ENCODE measurements at places on chromosomes 7 and 10.

- no peak for DNase-seq
Measured at GRCh38 chr7:2093215-2093842, 139.4 kb downstream of the MAD1L1 start.

DNA sequence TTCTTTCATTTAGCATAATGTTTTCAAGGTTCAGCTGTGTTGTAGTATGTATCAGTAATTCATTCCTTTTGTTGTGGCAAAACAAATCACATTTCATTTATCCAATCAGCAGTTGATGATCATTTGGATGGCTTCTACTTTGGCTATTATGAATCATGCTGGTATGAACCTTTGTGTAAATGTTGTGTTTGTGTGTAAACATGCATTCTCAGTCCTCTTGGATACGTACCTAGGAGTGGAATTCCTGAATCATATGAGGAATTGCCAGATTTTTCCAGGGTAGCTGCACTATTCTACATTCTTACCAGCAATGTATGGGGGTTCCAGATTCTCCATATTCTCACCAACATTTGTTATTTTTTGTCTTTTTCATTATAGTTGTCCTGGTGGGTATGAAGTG lies 578.5 kb upstream of the MKI67 start:
- DNase-seq: no peak

DNA sequence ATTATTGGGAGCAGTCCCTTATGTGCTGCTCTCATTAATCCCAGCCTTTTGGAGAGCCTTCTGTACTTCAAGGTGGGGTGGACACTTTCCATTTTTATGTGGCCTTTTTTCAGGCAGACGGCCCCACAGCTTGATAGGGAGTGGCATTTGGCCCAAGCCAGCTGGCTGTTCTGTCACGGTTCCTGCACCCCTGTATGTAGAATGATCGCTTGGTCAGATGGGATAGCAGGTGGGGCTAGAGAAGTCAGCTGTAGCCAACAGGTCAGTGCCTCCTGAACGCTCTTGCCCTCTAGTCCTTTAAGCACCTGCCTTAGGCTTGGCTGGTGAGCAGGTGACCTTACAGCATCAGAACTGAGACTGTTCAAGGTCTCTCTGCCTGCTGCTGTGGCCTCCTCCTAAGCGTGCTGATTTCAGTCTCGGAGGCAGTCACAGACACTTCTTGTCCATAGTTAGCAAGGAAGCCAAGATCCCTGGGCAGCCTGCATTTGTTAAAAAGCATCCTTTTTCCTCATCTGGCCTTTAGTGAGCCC lies 95.3 kb downstream of the LRRC4 start:
- DNase-seq: no peak

GRCh38 chr7:78020136-78020873 lies 221.7 kb downstream of the PHTF2 start:
- peak; percentile 50 for DNase-seq

DNA sequence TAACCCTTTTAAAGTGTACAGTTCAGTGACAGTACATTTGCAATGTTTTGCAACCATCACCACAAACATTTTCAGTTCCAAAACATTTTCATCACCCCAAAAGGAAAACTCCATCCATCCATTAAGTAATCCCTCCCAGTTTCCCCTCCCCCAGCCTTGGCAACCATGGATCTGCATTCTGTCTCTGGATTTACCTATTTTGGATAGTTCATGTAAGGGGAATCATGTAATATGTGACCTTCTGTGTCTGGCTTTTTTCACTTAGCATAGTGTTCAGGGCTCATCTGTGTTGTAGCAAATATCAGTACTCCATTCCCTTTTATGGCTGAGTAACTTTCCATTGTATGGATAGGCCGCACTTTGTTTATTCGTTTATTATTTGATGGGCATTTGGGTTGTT lies 13.0 kb downstream of the PALD1 start:
- DNase-seq: no peak

GRCh38 chr7:2072042-2072441 lies 160.7 kb downstream of the MAD1L1 start:
- no peak for DNase-seq

DNA sequence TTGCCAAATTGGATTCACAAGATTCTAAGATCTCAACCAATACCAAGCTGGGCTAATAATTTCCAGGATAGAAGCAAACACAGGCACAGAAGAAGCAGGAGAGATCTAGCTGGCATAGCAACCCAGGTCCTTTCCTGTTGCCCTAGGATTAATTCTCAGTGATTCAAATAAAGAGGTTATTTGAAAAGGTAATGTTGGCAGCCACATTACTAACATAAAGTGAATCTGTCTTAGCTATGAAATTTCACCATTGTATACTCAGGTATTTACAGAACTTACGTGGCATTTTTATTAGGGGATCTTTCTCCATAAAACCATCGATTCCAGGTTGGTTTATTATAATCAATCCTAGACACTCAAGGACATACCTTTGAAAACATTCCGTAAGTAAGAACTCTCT lies 379.3 kb upstream of the POM121L12 start:
- no peak for DNase-seq

DNA sequence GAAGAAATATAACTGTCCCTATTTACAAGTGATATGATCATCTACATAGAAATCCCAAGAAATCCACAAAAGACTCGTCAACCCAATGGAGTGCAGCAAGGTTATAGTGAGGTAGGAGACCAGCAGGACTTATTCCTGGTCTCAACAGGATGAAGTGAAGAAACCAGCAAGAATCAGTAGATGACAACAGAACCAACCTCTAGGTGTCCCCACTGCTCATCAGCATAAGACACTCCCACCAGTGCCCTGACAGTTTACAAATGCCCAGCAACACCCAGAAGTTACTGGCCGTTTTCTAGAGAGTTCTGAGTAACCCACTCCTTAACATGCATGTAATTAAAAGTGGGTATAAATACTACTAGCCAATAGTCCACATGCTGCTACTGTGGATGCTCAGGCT lies 470.5 kb upstream of the LRRTM3 start:
- no peak for DNase-seq

GRCh38 chr10:80070057-80070456 lies 8.4 kb upstream of the TMEM254 start:
- no peak for DNase-seq

DNA sequence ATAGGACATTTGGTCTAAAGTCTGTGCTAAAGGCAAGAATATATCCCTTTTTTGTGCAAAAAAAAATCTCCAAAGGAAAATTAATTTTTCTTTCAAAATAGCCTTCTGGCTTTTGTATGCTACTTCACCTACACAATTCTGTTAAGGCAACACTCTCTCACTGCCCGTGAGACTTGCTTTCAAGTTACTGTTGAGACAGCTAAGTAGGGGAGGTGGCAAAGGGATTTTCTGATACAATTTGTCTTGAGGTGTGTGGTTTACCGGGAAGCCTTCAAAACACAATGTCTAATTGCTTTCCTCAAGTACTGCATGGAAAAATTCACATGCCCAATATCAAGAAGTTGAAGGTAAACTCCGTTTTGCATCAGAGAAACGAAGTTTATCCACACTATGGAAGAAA lies 50.8 kb upstream of the RSU1 start:
- no peak for DNase-seq

DNA sequence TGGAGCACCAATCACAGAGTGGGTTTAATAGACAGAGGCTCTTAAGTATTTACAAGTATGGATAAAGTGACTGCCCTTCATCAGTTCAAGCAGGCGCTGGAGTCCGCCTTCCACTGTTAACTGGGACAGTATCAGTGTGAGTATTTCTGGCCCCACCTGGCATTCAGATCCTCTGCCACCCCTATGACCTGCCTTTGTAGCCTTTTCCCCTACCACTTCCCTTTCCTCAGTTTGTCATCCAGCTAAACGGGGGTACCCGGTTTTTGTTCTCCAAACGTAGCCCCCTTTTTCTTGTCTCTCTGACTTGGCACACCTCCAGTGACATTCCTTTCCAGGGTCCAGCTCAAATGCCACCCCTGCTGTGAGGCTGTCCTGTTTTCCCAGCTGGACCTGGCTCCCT lies 134.4 kb downstream of the SNX10 start:
- DNase-seq: no peak

GRCh38 chr7:13988065-13988464 lies 1.4 kb downstream of the ETV1 start:
- DNase-seq: no peak

DNA sequence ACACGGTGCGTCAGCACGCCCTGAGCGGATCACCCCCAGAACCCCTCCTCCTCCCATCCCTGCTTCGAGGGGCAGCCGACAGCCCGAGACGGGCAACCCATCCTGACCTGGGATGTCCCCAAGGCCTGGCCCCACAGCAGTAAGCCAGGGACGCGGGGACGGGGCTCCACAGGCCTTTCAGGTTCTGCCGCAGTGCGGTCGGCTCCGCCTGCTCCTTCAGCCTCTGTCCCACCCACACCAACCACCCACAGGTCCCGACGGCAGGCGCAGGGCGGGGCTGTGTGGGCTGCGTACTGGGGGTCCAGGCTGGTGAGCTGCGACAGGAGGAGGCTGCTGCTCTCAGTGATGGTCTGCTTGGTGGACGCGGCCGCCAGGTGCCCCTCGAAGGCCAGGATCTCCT lies 16.7 kb downstream of the INTS1 start:
- no peak for DNase-seq

GRCh38 chr7:50394315-50394714 lies 55.8 kb downstream of the FIGNL1 start:
- no peak for DNase-seq

DNA sequence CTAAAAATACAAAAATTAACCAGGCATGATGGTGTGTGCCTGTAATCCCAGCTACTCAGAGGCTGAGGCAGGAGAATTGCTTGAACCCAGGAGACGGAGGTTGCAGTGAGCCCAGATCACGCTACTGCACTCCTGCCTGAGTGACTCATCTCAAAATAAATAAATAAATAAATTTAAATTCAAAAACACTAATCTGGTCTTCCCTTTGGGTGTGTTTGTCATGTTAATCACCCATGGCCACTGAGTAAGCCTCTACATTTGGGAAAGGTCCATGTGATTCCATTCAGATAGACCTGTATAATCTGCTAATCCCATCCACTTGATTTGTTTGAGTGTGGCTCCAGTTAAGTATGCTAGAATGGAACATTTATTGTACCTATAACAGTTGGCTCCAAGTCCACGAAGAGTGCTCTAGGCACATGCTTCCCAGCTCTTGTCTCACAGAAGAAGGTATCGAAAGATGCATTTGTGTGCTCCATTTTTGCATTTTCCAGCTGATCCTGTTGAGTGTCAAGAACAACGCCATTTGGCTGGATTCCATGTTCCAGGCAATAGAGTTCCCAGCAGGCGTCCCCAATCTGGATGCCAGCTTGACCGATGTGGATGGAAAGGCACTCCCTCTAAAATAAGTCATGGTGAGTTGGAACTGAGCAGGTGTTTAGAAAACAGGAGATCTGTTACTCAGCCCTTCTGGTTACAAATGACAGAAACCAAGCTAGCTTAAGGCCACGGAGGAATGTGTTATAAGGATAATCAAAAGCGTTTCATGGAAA lies 4.0 kb downstream of the TUBAL3 start:
- no peak for DNase-seq

DNA sequence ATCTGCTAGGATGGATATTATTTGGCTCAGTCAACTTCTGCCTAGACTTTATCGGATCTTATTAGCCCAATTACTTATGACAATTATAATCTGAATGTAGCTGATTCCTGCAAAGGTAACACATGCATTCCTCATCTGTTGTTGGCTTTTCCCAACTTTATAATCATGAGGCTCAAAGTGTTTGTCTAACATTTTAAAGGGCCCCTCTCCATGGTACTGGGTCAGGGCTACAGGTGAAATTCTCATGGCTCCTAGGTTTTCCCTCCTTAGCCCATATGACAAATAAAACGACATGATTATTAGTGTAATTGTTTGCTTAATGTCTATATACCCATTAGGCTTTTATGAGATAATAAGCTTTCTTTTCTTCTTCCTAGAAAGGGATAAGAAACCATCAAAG lies 4.2 kb upstream of the LRGUK start:
- no peak for DNase-seq

DNA sequence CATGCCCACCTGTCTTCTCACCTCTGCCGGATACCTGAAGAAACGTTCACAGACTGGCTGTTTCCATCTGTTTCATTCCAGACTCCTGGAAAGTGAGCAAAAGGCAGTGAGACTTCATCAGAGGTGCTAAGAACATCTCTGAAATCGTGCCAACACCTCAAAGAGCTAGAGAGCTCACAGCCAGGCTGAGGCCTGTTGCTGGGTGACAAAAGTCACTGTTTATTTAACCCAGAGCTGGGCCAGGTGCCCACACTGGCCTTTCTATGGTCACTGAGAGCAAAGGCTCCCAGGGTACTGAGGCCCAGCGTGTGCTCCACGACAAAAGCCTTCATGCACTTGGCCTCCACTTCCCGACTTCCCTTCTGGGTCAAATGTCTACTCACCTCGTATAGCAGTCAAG lies 3.7 kb upstream of the NANOS1 start:
- no peak for DNase-seq

DNA sequence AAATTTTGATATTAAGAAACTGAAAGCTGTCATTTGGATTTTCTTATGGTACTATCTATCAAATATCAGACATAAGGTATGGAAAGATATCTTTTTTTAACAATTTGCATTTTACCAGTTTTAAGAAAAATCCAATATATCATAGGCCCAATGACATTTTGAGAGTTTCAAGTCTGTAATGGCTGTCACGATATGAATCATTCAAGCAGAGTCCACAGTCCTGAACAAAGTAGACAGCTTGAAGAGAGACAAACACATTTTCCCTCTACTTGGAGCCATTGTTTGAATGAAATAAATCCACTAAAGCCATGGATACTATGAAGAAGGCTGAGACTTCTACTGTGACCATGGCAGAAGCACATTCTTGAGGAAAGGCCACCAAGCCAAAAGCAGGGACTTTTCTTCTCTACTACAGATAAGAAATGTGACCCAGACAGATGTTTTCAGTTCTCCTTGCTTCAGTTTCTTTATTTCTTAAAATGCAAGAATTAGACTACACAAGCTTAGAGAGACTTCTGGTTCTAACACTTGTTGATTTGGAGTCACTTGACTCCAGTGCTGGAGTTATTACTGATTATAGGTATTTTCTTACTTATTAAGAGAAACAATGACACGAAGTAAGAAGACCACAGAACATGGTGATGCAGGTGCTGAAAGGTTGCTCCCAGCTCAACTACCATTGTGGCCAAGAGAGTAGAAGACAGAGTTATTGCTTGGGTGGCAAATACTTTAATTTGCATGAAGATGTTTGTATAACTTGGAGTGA lies 429.1 kb downstream of the KIF20B start:
- no peak for DNase-seq

DNA sequence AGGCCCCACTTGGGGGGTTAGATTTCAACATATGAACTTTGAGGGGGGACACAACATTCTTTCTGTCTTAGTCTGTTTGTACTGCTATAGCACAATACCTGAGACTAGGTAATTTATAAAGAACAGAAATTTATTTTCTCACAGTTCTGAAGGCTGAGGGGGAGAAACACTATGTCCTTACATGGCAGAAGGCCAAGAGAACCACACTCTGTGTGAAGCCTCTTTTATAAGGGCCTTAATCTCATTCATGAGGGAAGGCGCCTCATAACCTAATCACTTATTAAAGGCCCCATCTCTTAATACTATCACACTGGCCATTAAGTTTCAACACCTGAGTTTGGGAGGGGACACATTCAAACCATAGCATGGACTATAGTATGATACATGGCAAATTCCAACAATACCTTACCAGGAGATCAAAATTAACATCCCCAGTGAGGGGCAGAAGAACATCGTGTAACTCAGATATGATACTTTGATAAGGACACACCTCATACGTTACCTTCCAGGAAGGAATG lies 9.3 kb upstream of the PDLIM1 start:
- no peak for DNase-seq
